ENCODE measurements at places on chromosomes 1 and 21.
A peak's percentile ranks its signal among the peaks of the same experiment; 100 is the strongest.

DNA sequence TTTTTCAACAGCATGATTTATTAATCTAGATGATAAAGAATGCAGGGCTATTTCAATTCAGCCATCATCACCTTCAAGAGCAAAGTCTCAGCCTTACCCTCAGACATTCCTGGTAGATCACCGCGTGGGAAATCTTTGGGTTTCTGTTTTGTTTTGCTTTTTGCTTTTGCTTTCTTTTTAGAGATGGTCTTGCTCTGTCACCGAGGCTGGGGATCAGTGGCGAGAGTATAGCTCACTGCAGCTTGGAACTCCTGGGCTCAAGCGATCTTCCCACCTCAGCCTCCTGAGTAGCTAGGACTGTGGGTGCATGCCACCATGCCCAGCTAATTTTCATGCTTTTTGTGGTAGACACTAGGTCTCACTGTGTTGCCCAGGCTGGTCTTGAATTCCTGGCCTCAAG lies 289.7 kb downstream of the AJAP1 start:
- DNase-seq: no peak

- DNase-seq: no peak
Observed at GRCh38 chr1:33637846-33638440, 165.5 kb downstream of the ZSCAN20 start.

- peak; percentile 84 for DNase-seq
Observed at GRCh38 chr21:39313042-39313570, 326 bp downstream of the BRWD1 start.

- DNase-seq: no peak
Observed at GRCh38 chr1:3133686-3134085, 64.7 kb downstream of the PRDM16 start.

DNA sequence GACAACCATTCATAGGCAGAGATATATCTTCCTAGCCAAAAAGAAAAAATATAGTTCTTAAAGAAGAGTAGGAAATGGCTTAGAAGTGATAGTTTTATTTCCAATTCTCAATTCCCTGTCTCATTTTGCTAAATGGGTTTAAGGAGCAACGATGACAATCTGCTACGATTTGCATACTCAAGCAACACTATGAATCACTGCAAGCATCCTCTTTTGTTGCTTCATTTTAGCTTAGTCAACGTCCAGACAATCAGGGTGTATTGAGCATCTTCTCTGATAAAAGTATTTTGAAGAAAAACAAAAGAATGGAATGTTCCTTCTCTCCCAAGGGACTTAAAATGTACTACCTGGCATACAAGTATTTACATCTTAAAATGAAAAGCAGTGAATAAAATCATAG lies 80.6 kb downstream of the RGS7 start:
- DNase-seq: no peak

All from H7 (cell line).